RPMI8226 (cell line): ENCODE measurements at places on chromosomes 13 and 19.

GRCh38 chr13:97911311-97912138 lies 42.0 kb upstream of the IPO5 start:
- no peak for DNase-seq

DNA sequence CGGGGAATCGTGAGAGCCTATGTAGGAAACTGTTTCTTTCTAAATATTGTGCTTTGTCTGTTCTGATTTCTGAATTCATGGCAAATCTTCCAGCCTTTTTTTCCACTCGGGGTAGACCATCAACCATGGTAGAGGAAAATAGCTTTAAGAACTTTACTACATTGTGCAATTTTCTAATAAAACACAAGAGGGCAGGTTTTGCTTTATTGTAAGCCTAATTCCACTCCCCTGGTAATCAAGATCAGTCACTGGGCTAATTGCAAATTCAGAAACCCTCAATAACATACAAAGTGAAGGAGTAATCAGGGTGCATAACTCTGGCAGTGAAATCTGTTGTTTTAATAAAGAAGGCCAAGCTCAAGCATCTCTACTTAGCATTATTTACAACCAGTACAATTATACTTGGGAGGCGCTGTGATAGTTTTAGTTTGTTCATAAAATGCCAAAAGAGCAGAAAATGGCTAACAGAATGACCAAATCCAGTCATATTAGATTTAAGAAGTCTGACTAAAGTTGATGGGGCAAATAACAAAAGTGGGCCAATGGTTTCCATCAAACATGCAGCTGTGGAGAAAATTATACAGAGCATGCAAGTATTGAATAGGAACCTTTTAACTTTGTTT lies 43.8 kb downstream of the DCT start:
- peak; percentile 33 for DNase-seq

DNA sequence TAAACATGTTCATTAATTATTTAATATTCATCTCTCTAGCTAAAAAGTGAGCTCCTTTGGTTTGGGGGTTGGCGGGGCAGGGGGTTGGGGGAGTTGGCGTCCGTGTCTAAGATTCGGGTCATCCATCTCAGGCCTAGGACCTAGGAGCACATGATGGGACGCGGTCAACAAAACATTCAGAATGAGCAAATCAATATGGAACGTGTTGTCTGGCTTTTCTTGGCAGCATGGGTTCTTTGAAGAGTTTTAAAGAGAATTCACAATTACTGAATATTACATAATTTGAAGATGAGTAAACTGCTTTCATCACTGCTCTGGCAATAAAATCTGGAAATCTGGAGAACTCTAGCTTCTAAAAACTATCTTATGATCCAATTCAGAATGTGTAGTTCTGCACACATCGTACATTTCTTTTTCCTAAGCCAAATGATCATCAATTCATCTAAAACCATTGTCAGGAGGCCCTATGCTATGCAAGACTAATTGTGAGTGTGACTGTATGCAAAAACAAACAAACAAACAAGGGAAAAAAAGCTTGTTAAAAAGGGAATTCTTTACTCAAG lies 5.4 kb upstream of the ARGLU1 start:
- DNase-seq, result no peak

GRCh38 chr19:46386996-46387712 lies 26.2 kb downstream of the CCDC8 start:
- no peak for DNase-seq

DNA sequence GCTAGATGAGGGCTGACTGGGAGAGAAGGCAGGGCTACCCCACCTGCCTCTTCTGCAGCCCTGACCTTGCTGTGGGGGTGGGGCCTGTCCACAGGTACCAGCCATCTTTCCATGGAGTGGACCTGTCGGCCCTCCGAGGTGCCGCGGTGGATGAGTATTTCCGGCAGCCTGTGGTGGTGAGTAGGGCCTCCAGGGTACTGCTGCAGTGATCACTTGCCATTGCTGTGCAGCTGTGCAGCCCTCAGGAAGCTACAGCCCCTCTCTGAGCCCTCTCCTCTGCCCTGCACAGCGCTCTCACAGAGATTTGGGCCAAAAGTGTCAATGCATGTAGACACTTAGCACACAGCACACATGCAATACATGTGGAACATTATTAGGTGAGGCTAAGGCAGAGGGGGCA lies 11.8 kb downstream of the YIPF2 start:
- DNase-seq, result no peak

DNA sequence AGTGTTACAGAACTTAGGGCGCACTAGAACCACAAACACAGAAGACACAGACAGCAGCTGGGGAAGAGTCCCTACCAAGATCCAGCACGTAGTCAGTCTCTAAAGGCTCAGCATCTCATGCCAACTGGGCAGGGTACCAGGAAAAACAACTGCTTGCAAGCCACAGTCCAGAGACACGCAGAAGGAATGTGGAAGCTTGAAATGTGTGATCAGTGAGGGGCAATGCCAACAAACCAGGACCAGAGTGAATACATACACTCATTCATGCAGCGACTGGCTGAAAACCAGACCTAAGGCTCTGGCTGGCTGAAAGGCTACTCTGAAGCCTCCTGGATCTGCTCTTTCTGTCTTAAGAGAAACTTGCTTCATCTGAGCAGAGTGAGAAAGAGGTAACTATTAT lies 1484.8 kb downstream of the EFNB2 start:
- DNase-seq, result no peak

GRCh38 chr13:94660695-94661326 lies 51.5 kb downstream of the SOX21 start:
- peak; percentile 22 for DNase-seq

DNA sequence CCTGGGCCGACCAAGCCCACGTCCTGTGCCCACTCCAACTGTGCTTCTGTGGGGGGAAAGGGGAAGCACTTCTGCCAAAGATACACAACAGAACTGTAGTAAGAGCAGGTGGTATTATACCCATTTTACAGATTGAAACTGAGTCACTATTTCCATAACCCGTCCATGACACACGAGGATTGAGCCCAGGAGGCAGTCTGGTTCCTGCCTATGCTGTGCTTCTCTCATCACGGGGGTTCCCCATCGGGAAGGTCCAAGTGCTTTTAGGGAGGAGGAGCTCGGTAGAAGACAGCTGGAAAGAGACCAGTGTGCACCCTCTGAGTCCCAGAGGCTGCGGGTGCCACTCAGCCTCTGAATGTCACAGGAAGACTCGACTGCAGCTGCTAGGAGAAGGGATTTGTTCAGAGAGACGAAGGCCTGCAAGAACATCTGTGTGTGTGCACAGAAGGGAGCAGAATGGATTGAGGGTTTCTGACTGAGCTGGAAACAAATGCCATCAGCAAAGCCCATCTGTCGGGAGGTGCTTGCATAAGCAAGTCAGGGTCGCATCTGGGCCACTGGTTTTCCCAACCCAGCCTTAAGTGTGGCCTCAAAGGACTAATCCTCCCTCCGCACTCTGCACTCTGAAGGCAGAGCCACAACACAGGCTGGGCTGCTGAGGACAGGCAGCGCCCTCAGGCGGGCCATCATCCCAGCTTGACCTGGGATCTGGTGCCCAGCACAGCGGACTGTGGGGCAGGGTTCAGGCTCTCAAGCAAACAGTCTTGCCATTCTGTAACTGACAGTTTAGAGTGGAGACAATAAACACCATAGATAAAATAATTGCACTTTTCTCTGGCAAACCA lies 150.0 kb downstream of the DPF1 start:
- no peak for DNase-seq

DNA sequence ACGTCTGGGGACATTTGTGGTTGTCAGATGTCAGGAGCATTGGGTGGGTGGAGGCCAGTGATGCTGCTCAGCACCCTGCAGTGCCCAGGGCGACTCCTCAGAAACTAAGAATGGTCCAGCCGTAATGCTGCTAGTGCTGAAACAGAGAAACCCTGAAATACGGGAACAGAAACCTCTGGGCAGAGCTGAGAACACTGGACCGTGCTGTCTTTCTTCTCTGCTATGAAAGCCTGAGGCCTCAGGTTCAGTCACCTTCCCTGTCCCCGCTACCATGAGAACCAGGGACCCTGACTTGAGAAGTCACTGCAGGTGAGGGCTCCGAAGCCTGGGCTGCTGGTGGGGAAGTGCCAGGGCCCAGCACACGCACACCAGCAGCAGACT lies 13.4 kb downstream of the CAPS start:
- DNase-seq, result no peak

DNA sequence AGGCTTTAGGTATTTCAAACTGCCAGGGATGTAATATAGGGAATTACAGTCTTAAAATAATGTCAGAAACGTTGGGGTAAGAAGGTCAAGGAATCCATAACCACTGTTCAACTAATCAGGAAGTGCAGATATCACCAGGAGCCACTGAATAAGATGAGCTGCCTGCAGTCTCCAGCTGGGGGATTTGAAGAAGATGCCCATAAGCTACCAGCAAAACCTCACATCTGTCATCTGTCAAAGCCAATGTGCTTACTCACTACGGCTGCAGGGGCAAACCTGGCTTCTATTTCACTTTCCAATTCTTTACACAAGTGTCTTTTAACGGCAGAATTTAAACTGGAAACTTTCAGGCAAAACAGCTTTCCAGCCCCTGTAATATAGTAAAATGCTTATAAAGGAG lies 1410.1 kb upstream of the ATXN8OS start:
- no peak for DNase-seq

DNA sequence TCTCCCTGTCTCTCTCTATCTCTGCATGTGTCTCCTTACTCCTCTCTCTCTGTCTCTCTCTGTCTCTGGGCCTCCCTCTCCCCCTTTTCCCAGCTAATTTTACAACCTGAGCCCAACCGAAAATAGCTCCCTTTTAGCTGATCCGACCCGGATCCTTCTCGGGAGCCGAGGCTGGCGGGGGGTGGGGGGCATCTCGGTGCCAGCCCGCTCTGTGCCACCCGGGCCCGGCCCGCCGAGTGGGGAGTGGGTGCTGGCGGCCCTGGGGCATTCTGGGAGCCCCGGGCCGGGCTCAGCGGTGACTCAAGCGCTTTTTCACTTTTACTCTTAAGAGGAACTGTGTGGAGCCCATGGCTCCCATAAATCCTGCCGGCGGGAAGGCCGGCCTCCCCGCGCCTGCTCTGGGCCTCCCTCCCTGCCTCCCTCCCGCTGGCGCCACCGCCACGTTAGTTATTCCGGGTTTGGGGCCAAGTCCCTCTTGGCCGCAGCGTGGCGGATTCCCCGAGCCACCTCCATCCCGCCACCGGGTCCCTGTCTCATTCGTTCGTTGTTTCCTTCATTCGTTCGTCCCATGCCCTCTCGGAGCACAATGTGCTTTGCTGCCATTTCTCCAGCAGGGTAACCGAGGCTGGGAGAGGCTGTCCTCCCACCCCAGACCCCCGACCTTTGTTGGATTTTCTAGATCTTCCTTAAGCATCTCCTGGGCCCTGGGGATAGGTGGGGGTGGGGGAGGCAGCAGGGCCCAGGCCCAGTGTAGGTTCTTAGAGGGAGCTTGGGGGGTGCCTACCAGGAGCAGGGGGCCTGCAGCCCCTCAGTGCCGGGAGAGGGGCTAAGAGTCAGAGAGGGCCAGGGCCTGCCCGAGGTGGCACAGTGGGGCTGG lies 3.2 kb downstream of the NFIC start:
- no peak for DNase-seq

- no peak for DNase-seq
Measured at GRCh38 chr19:43790587-43790986, 9.8 kb upstream of the KCNN4 start.

DNA sequence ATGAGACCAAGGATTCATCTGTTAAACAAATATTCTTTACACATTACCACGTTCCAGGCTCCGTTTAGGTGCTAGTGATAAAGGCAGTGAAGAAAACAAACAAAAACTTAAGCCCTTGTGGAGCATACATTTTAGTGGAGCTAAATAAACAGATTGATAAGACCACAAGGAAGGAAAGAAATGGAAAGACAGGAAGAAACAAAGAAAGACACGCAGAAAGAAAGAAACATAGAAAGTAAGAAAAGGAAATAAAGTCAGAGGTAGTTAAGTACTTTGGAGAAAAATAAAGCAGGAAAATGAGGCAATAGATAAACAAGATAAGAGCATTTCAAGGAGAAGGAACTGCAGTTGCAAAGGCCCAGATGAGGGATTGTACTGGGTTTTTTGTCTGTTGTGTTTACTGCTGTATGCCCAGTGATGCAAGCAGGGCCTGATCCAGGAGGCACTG lies 998 bp downstream of the NFKBIB start:
- no peak for DNase-seq

DNA sequence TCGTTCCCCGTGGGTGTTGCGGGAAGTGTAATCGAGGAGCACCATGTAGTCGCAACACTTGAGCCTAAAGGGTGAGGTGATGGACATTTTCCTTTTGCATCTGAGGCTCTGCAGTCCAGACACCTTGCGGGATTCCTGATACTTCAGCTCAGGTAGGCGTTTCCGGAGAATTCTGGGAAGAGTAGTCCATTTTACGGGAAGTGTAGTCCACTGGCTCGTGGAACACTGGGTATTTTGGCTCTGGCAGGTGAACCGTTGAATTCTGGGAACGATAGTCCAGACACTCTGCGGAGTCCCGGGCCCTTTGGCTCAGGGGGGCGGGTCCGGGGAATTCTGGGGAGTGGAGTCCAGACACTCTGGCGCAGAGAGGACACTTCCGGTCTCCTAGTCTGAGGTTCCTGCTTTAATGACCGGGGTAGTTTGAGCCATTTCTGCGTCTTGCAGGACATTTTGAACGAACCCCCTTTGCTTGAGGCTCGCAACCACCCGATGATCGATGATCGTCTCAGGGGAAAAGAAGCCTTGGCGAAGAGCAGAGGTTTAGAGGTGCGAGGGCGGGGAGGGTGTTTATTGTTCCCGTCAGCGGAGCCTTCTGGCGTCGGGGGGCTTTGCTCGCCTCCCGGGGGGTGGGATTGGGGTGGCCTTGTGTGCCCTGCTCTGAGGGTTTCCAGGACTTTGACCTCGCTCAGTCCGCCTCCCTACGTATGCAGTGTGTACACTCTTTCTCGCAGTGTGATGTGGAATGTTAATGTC lies at the start of gene ZNF223:
Gene ZNF223, plus strand, starts transcription at position 387 of the 753 bp plus-strand sequence. CDS start 3,141 bp downstream, outside the sequence.
- peak; percentile 72 for DNase-seq

- no peak for DNase-seq
Measured at GRCh38 chr13:82661126-82661525, 1221.1 kb downstream of the SLITRK1 start.
